ENCODE measurements at places on chromosomes 12 and 14. TPM values are rescaled to one million over a fixed set of nuclear protein-coding genes. Genes with fewer than 3 reads are reported as not detected.

DNA sequence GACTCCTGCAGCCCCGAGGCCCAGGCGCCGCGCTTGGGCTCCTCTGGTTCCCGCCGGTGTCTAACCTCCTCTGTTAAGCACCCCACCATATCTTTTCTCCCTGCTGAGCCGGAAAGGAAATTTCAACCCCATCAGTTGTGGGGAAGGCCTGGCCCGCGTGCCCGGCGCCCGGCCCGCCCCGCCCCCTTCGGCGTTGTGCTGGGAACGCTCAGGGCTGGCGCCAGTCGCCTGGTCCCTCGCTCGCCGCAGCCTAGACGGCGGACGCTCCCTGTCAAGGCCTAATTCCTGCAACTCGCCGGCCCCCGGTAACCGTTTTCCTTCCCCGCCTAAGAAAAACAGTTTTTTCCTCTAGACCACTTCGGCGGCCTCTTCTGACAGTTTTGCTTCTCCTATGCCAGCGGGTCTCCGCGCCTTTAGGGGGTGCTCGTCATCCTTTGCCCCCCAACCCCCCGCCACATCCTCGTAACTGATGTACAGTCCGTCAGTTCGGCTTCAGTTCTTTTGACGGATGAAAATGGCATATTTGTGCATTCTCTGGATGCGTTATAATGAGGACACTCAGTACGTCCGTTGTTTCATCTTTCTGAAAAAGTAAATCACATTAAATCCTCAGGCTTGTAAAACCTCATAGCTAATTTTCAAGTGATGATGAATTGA, 506 bp upstream of the NAP1L1 start:
- no peak for DNase-seq

DNA sequence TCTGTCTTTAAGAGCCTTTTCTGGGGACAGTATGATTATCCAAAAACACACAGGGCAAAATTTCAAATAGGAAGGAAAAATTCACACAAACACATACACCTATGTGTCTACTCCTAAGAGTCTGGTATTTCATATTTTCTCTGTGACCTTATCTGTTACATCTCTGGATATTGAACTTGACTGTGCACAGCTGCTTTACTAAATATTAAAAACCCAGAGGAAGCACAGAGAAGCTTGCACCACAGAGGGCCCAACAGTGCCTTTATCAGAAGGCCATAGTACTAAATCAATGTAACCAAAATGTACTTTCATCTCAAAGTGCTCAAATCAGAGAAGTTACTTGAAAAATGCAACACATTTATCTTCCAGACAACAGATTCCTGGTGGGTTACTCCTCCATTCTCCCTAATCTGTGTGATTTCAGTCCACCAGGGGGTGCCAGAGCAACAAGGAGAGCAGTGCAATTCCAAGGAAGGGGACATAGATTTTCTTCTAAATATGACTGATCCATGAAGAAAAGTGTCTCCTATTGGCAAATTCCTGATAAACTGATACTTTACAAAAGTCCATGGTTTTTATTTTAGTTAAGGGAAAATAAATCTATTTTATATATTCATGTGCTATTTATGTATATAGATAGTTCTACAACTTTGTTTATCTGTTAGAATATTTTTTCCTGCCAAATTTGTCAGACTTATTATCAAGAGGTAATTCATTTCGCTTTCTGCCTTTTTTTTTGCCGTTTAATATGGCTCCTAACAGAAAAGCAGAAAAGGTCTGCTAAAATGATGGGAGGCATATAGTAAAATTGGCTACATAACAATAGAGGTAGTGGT, 617.6 kb downstream of the LRFN5 start:
- DNase-seq = no peak

DNA sequence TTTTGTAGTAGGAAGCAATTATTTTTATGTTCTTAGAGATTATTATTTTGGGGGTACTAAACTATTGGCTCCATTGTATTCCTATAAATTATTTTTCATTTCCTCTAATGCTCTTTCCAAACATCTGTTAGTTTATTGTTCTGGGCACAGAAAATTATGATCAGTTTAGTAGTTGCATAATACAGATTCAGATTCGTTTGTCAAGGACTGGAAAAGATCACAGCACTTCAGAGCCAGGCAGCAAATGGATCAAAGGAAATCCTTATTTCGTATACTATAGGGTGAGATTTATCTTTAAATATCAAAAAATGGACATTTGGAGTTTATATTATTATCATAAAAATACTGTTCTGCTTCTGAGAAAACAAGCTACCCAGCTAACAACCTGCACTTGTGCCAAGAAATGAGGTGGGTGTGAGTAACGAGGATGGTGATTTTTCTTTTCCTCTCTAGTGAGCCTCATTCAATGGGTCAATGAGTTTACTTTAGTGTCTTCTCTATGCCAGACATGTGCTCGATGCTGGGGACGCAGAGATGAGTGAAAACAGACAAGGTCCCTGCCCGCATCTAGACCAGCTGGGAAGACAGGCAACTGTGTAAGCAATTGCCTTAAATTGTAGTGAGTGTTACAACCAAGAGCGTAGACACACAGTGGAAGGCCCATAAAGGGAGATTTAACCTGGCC, 208.6 kb upstream of the PLXNC1 start:
- no peak for DNase-seq

GRIP1 gene
- polyA plus RNA-seq = 0.45 TPM

GRCh38 chr14:71388336-71388735, 481.1 kb downstream of the PCNX1 start:
- no peak for DNase-seq

GRCh38 chr14:51607711-51608110, 44.0 kb upstream of the FRMD6 start:
- no peak for DNase-seq

All from psoas muscle (tissue), 8 donors.